Stimulated activated CD4-positive, alpha-beta T cell treated with anti-CD3 and anti-CD28 coated beads, TNF-alpha, amount 100 ng/mL, for 1 hour (primary cell): ENCODE measurements at places on chromosomes 12 and 14.

DNA sequence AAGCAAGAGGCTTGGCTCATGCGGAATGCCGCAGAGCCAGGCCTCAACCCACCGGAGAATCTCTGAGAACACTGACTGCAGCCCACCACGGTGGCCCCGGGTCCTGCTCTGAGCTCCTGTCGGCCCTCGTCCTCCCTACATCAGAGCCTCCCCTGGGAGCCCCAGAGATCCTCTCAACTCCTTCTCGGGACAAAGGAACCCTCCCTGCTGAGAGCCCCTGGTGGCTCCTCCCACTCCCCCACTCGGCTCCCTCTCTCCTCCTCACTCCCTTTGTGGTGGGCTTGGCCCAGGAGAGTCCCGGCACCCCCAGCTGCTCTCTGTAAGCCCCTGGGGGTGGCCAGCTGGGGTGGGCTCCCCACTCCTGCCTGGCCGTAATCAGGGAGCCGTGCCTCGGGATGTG is 11.1 kb upstream of the INF2 start:
- no peak for DNase-seq

GRCh38 chr14:102560458-102561261 is 31.8 kb upstream of the RCOR1 start:
- no peak for DNase-seq

DNA sequence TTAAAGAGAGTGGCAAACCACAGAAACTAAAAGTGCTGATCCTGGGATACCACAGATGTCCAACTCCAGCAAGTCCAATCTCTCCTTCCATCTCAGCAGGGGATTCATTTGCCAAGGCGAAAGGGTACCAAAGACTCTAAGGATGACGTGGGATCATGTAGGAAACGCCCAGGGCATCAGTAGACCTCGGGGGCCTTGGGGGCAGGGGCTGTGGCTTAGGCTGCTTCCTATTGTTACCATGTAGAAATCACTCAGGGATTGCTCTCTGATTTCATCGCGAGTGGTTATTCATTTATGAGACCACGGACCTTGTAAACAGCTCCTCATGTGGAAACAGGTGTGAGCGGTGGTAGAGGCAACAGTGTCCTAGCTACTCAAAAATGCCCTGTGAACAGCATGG is 149.3 kb upstream of the FKBP4 start:
- no peak for DNase-seq

DNA sequence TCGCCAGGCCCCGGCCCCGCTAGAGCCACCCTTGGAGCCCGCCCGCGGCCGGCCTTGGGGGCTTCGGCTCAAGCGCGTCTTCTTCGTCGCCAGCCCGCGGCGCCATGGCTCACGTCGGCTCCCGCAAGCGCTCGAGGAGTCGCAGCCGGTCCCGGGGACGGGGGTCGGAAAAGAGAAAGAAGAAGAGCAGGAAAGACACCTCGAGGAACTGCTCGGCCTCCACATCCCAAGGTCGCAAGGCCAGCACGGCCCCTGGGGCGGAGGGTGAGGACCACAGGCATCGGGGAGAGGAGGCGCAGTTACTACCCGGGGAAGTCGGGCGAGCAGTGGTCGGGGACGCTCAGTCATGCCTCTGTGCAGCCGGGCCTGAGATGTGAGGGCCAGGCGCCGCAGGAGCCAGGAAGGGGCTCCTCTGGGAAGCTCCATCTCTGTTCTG is 573 bp downstream of the ARL6IP4 start:
- DNase-seq: no peak

DNA sequence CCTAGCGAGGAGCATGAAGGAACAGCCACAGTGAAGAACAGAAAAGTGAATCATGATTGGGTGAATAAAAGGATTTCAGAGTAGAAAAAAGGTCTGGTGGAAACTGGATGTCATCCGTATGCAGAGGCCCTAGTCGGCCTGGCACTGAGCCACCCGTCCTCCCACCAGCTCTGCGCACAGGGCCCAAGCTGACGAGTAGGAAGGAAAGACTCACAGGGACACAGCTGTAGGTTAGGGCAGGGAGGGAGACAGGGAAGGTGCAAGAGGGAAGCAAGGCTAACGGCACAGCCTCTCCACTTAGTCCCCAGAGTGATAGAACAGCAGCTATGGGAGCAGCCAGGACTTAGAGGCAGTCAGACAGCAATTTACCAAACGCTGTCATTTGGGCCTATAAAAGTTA is 112.6 kb downstream of the KCNK10 start:
- DNase-seq: no peak
